ENCODE measurements at places on chromosomes 12 and 14.
A peak's percentile ranks its signal among the peaks of the same experiment; 100 is the strongest.

DNA sequence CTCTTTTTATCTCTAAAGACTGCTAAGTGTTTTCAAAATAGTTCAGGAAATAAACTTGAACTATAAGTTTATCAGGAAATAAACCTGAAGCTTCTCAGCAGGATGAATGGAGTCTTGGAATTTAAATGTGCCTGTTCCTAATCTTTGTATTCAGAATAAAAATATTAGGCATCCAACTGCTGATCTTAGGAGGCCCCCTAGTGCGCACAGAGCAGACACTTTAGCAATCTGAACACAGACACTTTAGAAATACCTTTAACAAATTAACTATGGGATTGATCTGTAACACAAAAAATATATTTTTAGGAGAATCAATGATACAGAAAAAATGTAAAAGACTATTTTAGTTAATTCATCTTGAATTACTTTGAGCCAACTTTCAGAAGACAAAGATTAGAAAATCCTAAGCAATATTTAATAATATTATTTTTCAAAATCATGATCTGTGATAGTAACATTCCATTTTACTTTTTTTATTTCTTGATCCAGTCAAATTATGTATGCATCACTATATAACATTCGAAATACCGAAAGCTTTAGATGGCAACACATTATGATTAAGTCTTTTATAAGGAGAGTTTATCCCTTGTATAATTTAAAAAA lies 80.9 kb downstream of the SLC41A2 start:
- peak; percentile 55 for DNase-seq

- no peak for DNase-seq
Observed at GRCh38 chr12:105343836-105344235, 13.3 kb downstream of the C12orf75 start.

- DNase-seq: no peak
Observed at GRCh38 chr12:66962290-66962689, 283.4 kb upstream of the GRIP1 start.

- DNase-seq: no peak
Observed at GRCh38 chr12:100717733-100718067, 76.9 kb upstream of the ANO4 start.

- no peak for DNase-seq
Observed at GRCh38 chr12:30010071-30011052, 226.6 kb upstream of the TMTC1 start.

GRCh38 chr12:10716704-10717315 lies 6.3 kb downstream of the YBX3 start:
- peak; percentile 87 for DNase-seq

DNA sequence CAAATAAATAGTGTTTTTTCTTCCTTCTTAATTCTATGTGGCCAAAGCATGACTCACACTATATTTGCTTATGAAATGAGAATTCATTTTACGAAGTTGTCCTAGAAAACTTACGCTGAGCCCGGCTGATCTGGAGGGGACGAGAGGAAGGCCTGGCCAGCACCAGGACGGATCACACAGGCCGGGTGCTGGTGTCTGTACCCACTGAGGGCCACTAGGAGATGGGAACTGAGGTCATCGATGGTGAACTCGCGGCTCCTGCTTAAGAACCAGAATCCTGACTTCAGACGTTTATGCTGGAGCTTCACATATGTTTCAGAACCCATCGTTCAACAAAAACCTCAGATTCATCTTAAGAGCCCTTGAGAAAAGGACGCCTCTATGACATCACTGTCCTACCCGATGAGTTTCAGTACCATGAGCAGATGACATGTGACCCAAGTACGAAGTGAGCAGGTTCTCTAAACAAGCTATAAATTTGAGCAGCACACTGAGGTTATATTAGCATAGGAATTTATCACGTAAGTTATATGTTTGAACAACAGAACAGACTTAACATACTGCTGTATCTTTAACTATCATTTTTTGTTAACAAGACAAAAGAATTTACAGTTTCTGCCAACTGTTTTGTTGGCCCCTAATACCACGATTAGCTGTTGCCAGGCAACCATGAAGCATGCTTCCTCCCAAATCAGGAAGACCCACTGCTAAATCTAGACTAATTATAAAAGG lies 111.9 kb downstream of the FOXN3 start:
- DNase-seq: no peak

GRCh38 chr12:111274777-111275176 lies 94.1 kb downstream of the PHETA1 start:
- no peak for DNase-seq

DNA sequence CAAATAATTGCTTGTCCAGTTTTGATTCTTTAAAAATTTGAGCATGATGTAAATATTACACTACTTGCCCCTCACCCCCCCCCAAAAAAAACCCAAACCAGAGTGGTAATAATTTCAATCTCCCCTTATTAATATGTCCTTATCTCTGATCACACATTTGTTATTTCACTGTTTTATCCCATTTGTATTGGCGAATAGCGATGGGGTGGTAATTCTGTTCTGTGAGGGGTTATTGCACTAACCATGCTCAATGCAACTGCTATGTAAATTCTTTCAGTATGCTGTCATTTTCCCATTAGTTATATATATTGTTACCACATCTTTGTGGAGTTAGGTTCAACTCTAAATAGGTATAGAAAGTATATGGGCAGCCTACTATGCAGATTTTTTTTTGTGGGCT lies 1.1 kb downstream of the RIMKLB start:
- DNase-seq: no peak

GRCh38 chr12:11837216-11837934 lies 187.9 kb downstream of the ETV6 start:
- no peak for DNase-seq

GRCh38 chr12:30450872-30451271 lies 244.8 kb downstream of the IPO8 start:
- DNase-seq: no peak

GRCh38 chr12:117523971-117524370 lies 162.5 kb upstream of the NOS1 start:
- no peak for DNase-seq

GRCh38 chr14:74472601-74473000 lies 20.5 kb downstream of the NPC2 start:
- DNase-seq: no peak

GRCh38 chr12:89469361-89469760 lies 55.2 kb downstream of the GALNT4 start:
- DNase-seq: no peak

DNA sequence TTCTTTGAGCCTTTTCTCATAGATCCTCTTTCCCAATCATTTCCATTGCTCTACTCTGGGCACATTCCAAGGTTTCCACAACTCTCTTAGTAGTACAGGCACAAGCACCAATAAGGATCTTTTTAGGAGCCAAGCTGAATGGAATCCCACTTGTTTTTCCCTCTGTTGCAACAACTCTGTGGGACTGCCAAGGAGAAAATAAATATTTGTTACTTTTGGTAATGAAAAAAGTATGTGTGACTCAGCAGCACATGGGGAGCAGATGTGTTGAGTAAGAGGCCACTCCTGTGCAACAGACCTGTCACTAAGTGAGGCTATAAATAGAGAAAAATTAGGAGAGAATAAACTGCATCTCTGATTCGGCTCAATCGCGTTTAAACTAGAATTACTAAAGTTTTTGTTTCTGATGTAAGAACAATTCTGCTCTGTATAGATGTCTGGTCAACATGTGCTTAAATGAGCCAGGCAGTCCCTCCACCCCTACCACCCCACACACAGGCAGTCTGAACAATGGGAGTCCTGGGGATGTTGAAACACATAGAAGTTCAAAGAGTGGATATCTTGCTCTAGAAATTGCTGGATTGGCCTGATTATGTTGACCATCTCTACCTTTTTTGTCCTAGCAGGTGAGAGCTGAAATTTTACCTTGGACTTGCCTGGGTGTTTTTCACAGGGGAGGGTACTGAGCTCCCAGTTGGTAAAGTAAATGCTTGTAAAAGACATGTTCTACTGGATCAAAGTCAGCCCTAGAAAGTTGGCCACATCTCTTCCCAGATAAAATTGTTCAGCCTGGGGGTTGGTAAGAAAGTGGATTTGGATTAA lies 244.3 kb upstream of the NOVA1 start:
- peak; percentile 48 for DNase-seq

DNA sequence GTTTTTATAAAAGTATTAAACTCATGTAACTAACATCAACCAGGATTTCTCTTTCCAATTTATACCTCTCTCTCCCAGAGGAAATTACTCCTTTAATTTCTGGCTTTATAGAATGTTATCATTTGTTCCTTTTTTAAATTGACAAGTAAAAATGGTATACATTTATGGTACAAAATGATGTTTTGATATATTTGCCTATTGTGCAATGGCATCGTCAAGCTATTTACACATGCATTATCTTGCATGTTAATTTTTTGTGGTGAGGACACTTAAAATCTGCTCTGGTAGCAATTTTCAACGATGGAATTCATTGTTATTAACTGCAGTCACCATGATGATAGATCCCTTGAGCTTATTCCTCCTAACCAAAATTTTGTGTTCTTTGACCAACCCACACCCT lies 149.0 kb upstream of the NAV3 start:
- no peak for DNase-seq

DNA sequence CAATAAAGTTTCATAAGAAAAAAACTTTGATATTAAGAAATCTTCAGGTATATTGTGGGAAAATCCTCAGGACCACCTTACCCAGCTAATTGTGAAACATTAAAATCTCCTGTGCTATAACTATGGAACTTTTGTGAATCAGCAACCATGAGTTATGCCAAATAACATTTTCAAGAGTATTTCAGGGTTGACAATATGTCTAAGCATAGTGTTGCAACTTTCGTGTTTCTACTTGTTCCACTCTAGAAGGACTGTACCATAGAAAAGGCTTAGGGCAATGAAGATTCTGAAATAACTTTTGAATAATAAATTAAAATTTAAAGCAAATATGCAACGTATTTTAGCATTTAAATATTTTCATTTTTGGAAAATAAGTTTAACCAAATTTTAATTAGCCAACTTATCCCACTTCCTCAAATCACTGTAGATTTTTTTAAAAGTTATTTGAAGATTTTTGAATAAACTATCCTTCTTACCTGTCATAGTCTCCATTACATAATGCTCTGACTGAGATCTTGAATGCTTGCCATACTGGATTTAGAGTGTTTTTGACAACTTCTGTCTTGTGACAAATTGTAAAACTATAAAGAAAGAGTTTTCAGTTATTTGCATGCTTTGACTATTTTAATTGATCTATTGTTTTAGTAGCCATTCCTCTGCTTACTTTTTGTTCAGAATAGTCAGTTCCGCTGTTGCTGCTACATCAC lies 143.6 kb downstream of the CPNE8 start:
- DNase-seq: no peak

DNA sequence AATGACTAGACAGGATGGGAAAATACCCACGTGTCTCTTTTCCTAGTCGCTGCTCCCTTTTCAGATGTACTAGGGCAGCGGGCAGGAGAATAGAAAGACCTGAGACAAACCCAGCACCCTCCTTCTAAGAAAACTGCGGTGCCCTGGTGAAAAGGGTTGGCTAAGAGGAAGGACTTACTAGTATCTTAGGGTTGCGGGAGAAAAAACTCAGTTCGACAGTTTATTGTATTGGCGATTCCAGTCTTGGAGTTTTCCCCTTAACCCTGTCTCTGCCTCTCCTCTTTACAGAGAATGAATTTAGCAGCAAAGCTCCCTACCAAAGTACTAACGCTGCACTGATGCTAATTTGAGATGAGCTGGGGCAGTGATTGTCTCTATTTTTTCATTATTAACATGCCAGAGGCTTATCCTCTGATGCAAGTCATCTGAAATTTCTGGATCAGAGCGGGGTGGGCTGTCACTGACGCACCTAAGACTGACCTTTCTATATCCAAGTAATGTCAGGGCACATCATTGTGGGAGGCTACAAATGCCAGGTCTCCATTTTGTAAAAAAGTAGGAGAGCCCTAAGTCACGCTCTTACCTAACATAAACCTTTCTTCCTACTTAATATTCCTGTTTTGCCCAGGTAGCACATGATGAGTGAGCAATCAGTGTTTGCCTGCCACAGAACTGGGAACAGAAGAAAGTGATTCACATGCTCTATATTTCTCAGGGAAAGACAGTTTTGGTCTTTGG lies 916 bp upstream of the PAWR start:
- no peak for DNase-seq

GRCh38 chr12:41794336-41794735 lies 350.3 kb downstream of the GXYLT1 start:
- DNase-seq: no peak

- peak; percentile 49 for DNase-seq
Observed at GRCh38 chr14:101520621-101521472, 40.4 kb upstream of the DIO3 start.

DNA sequence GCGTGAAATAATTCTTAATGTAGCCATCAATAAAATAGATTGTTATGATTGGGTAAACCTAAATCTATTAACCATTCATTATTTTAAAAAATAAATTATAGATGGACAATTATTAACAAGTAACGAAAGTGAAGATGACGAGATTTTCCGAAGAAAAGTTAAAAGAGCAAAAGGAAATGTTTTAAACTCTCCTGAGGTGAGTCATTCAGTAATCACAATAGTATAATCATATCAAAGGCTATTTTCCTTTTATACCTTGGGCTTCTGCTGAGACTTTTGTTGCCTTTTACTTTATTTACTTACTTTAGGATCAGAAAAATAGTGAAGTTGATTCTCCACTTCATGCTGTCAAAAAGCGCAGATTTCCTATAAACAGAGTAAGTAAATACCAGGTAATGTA lies 45.6 kb downstream of the FANCM start:
- no peak for DNase-seq

- no peak for DNase-seq
Observed at GRCh38 chr12:106084759-106085158, 54.0 kb downstream of the NUAK1 start.

GRCh38 chr12:68641138-68641537 lies 30.4 kb downstream of the RAP1B start:
- DNase-seq: no peak

DNA sequence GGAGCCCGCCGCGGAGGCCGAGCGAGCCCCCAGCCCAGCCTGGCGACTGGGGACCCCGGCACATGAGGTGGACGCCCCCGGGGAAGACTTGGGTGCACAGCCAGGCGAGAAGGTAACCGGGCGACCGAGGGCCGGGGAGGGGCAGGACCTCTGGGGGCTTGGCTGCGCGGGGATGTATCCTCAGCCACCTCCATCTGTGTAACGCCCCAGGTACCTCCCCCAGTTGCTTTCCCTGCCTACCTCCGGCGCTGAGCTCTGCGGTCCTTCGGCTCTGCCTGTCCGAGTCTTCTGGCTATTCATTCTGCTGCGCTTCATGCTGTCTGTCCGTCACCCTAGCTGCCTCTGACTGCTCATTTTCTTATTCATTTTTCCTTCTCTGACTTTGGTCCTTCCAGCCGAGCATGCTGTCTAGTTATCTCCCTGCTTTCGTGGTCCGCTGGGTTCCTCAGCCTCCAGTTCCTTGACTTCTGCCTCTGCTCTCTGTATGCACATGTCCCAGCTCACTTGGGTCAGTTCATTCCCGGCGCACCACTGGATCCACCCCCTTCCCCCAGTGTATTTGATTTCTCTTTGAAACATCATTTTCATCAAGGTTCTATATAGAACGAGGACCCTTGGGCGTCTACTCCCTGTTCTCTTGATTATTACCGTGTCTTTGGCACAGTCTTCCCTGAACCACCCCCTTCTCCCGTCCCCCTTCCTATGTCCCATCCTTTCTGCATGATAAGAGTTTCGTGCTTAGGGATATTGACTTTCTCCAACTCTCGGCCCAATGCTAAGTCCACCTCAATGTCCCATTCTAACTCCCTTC lies 612 bp downstream of the PHC1 start:
- peak; percentile 69 for DNase-seq

GRCh38 chr14:58783792-58784511 lies 146.2 kb downstream of the DACT1 start:
- no peak for DNase-seq

- DNase-seq: no peak
Observed at GRCh38 chr12:117622087-117622486, 260.7 kb upstream of the NOS1 start.

Measured in heart left ventricle (tissue), 16 donors.